ENCODE measurements at places on chromosomes 5 and 9. TPM values are rescaled to one million over a fixed set of nuclear protein-coding genes. Genes with fewer than 3 reads are reported as not detected.

The ZNF454 gene
- total RNA-seq = 0.69 TPM

The IFNB1 gene
- not detected for total RNA-seq

The PCDHGC5 gene
- total RNA-seq = 0.17 TPM

The CD274 gene
- 20.7 TPM for total RNA-seq

The LIFR gene
- 10.8 TPM for total RNA-seq

The GABBR2 gene
- 0.17 TPM for total RNA-seq

The ROR2 gene
- 4.4 TPM for total RNA-seq

The CDHR2 gene
- not detected for total RNA-seq

The PCDHB3 gene
- 2.9 TPM for total RNA-seq

The LCN2 gene
- total RNA-seq = 38.2 TPM

The RIGI gene
- total RNA-seq = 28.6 TPM

Data from renal cortical epithelial cell (primary cell).